ENCODE measurements at places on chromosomes 7 and 10.

DNA sequence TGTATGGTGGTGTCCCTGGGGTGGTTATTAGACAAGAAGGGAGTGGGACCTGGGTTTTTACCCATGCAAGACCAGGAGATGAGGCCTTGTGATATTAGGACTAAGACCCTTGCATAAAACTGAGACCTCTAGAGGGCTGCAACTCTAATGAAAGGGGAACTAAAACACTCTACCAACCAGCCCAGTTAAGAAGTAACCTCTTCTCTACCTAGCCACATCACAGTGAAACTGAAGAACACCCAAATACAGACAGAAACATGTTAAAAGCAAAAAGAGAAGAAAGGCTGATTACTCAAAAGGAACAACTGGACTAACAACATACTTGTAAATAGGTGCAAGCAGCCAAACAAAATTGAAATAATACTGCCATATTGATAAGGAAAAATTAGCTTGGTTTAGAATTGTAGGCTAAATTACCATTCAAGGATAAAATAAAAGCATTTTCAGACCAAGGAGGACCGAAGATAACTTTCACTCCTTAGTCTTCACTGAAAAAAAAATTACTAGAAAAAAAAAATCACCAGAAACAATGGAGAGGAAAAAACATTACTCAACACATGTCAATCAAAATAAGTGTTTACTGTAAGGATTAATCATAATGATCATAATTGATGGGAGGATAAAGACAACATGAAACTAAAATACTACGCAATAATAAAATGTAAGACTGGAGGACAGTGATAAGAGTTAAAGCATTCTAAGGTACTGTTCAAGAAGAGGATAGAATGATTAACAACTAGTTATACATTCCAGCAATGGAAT lies 27.6 kb downstream of the ERLIN1 start:
- no peak for DNase-seq
- no peaks in the 10 kb centered on the region for H3K27me3 ChIP-seq
- peaks cover 29% of the 10 kb centered on the region for H3K36me3 ChIP-seq
- no peak overlapping the region for H3K27ac ChIP-seq

DNA sequence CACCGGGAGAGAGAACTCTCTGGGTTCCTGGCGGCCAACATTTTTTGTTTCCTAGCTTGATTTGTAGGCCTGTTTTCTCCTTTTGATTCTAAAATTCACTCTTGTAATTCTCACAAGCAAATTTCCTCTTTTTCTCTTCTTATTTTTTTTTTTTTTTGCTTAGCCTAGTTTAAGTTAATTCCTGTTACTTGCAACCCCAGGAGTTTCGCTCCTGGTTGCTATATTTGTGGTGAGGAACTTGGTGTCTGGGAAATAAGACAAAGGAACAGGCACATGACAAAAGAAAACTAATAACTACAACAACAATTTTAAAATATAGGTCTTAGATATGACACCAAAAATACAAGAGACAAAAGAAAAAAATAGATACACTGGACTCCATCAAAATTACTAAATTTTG lies 6.7 kb downstream of the AOAH start:
- no peak for DNase-seq
- no peaks in the 10 kb centered on the region for H3K4me1 ChIP-seq
- H3K36me3 ChIP-seq: no peaks in the 10 kb centered on the region
- no peak overlapping the region for H3K27ac ChIP-seq
- H3K4me3 ChIP-seq: no peak overlapping the region

DNA sequence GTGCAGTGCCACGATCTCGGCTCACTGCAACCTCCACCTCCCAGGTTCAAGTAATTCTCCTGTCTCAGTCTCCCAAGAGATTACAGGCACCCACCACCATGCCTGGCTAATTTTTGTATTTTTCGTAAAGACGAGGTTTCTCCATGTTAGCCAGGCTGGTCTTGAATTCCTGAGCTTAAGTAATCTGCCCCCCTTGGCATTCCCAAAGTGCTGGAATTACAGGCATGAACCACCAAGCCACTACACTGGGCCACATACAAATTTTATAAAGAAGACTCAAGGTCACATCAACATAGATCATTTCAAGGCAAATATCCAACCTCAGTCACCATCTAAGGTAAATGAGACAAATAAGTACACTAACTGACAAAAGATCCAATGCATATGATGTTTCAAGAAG lies 32.1 kb downstream of the IGF2BP3 start:
- H3K27ac ChIP-seq: no peak overlapping the region
- H3K4me1 ChIP-seq: no peaks in the 10 kb centered on the region
- H3K27me3 ChIP-seq: no peaks in the 10 kb centered on the region
- no peaks in the 10 kb centered on the region for H3K36me3 ChIP-seq

DNA sequence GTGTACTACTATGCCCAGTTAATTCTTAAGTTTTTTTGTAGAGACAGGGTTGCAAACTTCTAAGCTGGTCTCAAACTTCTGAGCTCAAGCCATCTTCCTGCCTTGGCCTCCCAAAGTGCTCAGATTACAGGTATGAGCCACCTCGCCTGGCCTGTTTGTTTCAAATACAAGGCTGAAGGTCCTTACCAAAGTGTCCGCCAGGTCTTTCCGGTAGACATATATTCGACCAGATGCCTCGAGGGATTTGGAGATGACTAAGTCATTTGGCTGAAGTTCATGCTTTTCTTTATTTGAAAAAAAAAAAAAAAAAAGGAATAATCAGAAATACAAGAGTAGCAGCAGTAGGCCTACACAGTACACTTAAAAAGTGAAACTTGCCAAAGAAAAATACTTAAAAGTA lies 204.5 kb upstream of the CDCA7L start:
- H3K36me3 ChIP-seq: peaks cover 23% of the 10 kb centered on the region
- H3K27ac ChIP-seq: no peak overlapping the region

DNA sequence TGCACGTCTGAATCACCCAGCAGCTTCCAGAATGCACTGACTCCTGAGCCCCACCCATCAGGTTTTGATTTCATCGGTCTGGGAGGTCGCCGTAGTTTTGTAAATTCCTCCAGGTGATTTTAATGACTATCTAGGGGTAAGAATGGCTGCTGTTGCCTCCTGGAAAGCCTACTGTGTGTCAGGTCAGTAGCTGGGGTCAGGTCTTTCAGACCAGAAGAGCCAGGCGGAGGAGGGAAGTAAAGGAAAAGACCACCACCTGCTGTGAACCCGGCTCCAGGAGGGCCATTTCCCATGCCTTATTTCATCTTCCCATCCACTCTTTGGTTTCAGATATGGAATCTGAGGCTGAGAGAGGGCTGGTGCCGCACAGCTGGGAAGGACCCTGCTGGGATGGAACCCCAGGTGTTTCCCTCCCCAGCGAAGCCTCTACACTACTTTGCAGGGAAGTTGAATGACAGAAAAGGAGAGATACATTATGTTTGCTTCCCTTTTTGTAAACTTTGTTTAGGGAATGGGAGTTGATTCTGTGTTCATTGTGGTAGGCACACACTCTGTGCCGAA lies 19.8 kb downstream of the ADAMTS14 start:
- H3K4me3 ChIP-seq: no peak overlapping the region
- no peak overlapping the region for H3K27ac ChIP-seq
- DNase-seq: no peak
- no peaks in the 10 kb centered on the region for H3K36me3 ChIP-seq

DNA sequence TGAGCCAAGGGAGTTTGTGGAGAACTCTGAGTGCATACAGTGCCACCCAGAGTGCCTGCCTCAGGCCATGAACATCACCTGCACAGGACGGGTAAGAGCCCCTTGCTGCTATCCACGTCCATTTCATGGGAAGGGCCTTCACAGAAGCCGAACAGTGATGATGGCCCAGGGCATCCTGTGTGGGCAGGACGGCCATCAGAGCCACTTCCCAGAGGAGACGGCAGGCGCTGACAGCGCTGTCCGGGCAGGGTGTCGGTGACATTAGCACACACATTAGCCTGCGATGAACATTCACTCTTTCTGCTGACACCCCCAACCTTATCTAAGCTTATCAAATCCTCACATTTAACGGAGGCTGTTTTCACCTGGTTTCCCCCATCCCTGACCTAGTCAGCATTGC lies 144.9 kb downstream of the EGFR start:
- H3K27ac ChIP-seq: no peak overlapping the region
- H3K4me1 ChIP-seq: no peaks in the 10 kb centered on the region
- peaks cover 43% of the 10 kb centered on the region for H3K36me3 ChIP-seq

DNA sequence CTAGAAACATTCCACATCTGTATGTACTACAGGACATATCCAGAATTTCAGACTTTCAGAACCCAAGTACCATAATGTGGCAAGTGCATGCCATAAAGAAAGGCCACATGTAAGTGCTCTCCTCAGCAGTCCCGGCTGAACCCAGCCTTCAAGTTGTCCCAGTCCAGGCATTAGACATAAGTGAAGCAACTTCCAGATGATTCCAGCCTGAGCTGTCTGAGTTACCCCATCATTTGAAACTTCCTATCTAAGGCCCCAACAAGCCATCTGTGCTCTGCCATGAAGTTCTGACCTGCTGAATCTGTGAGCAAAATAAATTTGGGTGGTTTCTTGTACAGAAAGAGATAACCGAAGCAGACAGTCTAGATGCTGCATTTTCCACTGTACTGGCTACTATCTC lies 218.8 kb downstream of the IPMK start:
- no peaks in the 10 kb centered on the region for H3K4me1 ChIP-seq
- no peak overlapping the region for H3K4me3 ChIP-seq
- H3K36me3 ChIP-seq: no peaks in the 10 kb centered on the region
- H3K27ac ChIP-seq: no peak overlapping the region
- no peaks in the 10 kb centered on the region for H3K27me3 ChIP-seq

DNA sequence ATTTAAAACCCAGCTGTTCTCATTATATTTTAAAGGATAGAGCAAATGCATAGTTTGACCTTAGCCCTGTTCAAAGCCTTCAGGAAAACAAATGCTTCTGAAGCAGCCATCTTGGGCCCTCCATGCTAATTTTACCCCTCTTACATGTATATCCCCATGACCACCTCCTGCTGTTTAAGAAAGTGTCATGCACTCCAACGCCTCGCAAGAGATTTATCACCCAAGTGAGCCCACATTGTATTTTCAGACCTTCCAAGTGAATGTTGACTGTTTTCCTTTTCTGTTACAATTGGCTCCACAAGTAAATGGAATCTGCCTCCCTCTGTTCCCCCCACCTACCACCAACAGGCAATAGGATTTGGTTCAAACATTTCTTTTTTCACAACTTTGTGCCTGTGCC lies 5.3 kb downstream of the TMEM72 start:
- H3K36me3 ChIP-seq: no peaks in the 10 kb centered on the region
- no peak for DNase-seq
- H3K4me1 ChIP-seq: peaks cover 1% of the 10 kb centered on the region

DNA sequence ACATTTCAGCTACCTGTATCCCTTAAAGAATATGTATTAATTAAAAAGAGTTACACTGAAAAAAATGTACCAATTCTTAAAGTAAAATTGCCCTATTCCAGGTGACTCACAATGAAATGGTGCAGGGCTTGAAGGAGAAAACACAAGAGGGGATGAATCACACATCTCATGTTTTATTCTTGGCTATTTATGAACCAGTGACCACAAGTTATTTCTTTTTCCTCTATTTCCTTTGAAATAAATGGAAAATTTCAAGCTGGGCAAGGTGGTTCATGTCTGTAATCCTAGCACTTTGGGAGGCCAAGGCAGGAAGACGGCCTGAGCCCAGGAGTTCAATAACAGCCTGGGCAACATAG lies 106.8 kb downstream of the UBE2H start:
- DNase-seq: no peak
- H3K27ac ChIP-seq: no peak overlapping the region
- no peaks in the 10 kb centered on the region for H3K36me3 ChIP-seq

DNA sequence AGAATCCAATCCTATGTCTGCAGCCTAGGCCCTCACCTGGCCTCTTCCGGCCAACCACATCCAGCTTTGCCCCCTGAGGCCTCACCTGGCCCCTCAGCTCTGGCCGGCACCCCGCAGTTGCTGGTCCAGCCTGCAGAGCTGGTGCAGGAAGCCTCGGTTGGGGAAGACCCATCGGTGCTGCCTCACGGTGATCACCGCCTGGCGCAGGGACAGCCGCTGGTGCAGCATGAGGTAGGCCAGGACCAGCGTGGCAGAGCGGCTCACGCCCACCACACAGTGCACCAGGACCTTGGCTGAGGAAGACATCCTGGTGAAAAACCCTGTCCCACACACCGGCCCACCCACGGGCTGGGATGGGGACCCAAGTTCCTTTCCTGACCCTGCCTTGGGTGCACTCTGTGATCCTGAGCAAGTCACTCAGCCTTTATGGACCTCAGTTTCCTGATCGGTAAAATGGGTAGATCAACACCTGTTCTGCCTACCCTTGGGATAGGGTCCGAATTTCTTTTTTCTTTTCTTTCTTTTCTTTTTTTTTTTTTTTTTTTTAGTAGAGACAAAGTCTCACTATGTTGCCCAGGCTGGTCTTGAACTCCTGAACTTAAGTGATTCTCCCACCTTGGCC lies 5.8 kb upstream of the SAMD8 start:
- no peaks in the 10 kb centered on the region for H3K4me1 ChIP-seq
- no peak for DNase-seq
- H3K4me3 ChIP-seq: no peak overlapping the region
- no peaks in the 10 kb centered on the region for H3K27me3 ChIP-seq

DNA sequence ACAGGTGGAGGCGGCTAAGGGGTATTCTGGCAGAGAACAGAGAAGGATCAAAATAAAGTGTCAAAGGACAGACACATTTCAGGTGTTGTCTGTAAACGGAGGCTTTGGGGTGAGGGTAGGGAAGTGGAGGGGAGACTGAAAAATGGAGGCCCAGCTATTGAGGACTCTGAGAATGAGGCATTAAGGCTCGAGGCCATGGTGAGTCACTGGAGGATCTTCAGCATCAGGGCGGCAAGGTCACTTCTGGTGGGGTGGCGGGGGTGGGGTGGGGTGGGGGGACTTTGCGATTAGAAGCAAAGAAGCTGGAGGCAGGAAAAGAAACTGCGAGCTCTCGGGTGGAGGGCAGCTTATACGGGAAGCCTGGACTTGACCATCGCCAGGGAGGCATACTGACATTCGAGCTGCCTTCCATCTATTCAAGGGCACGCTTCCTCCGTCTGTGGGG lies 58.4 kb upstream of the PCGF5 start:
- H3K36me3 ChIP-seq: no peaks in the 10 kb centered on the region
- peak overlapping the region; percentile 91 for H3K27ac ChIP-seq
- H3K27me3 ChIP-seq: no peaks in the 10 kb centered on the region
- DNase-seq: no peak
- peak overlapping the region; percentile 94 for H3K4me3 ChIP-seq

GRCh38 chr7:32020551-32021159 lies 49.6 kb downstream of the PDE1C start:
- H3K4me1 ChIP-seq: no peaks in the 10 kb centered on the region
- no peaks in the 10 kb centered on the region for H3K36me3 ChIP-seq
- no peak overlapping the region for H3K4me3 ChIP-seq
- no peak for DNase-seq
- no peak overlapping the region for H3K27ac ChIP-seq

GRCh38 chr7:114428211-114428610 lies 13.6 kb downstream of the FOXP2 start:
- H3K4me3 ChIP-seq: no peak overlapping the region
- no peaks in the 10 kb centered on the region for H3K27me3 ChIP-seq
- no peak for DNase-seq

DNA sequence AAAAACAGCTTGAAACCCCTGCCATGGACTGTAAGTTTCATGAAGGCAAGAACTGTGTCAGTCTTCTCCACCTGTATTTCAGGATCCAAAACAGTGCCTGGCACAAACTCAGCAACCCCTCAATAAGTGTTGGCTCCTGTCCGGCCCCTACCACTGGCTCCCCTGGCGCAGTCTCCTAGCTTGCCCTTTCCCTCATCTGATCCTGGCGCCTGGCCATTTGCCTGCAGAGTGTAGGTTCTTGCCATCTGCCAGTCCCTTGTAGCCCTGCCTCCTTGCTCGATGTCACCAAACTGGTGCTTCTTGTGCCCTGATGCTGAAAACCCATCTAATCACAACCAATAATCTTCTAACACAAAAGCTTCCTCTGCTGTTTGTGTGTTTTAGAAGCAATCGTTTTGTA lies 60.4 kb downstream of the LGI1 start:
- H3K36me3 ChIP-seq: no peaks in the 10 kb centered on the region
- H3K27me3 ChIP-seq: no peaks in the 10 kb centered on the region
- H3K4me3 ChIP-seq: no peak overlapping the region
- no peak overlapping the region for H3K27ac ChIP-seq
- DNase-seq: no peak

Measured in liver (tissue), 10 donors.